ENCODE measurements at places on chromosomes 16 and 17. TPM values are rescaled to one million over a fixed set of nuclear protein-coding genes. Genes with fewer than 3 reads are reported as not detected.

The KRT222 gene
- total RNA-seq: 0.09 TPM

The HMOX2 gene
- total RNA-seq: 59.2 TPM

The PRCD gene
- total RNA-seq: 11.1 TPM

The FBXW10B gene
- total RNA-seq: 0.18 TPM

The ZFHX3 gene
- 3.0 TPM for total RNA-seq

The MT1A gene
- 0.28 TPM for total RNA-seq

The CTRB1 gene
- not detected for total RNA-seq

The NEUROD2 gene
- total RNA-seq: not detected

The DOC2A gene
- 0.28 TPM for total RNA-seq

The SLC35G6 gene
- not detected for total RNA-seq

The TP53TG3C gene
- not detected for total RNA-seq

The C17orf58 gene
- 11.5 TPM for total RNA-seq

The NPTX1 gene
- 1.7 TPM for total RNA-seq

The KCNJ2 gene
- 16.1 TPM for total RNA-seq

The OR4D1 gene
- not detected for total RNA-seq

The MYH11 gene
- 0.09 TPM for total RNA-seq

The NLRC5 gene
- 12.2 TPM for total RNA-seq

The CLEC3A gene
- not detected for total RNA-seq

The CXCL16 gene
- total RNA-seq: 1.8 TPM

The RASD1 gene
- total RNA-seq: 2.6 TPM

Measured in smooth muscle cell of bladder (primary cell).